KBM-7 (cell line): ENCODE measurements at places on chromosomes 3 and 15.

GRCh38 chr3:46668116-46668515 lies 25.4 kb downstream of the ALS2CL start:
- no peak for DNase-seq

GRCh38 chr15:82543160-82543559 lies 2.9 kb upstream of the RPS17 start:
- DNase-seq = peak; percentile 62

- no peak for DNase-seq
These were observed 105.6 kb upstream of the MELTF start for GRCh38 chr3:197135212-197135611.

DNA sequence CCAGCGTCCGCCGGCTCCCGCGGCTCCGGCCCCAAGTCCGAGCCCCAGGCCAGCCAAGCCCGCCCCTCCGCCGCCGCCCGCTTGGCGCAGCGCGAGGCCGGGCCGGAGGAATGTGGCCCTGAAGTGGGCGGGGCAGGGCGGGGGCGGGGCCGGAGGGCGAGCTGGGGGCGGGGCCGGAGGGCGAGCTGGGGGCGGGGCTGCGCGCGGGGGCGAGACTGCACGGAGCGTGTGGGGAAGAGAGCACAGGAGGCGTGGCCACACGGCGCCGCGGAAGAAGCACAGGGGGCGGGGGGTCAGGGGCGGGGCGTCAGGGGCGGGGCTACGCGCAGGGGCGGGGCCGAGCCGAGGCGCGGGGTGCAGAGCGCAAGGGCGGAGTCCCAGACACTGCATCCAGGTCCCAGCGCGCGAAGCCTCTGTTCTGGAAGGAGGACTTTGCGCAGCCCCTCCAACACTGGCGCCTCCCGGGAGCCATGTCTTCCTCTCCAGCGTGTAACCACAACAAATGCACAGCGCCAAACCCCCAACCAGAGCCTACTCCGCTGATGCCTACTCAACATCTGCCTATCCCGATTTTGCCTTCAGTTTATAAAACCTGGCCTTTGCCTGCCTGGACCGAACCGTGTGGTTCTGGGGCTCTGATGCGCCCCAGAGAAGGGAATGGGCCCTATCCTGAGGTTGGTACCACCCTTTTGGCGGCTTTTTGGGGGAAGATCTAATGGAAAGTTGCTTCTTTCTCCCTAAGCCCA lies 105.5 kb downstream of the IQSEC1 start:
- DNase-seq = peak; percentile 60

- no peak for DNase-seq
These were observed 36.7 kb upstream of the ZBTB38 start for GRCh38 chr3:141331377-141332318.

- no peak for DNase-seq
These were observed 1.1 kb upstream of the ALCAM start for GRCh38 chr3:105365391-105366325.

GRCh38 chr3:71763426-71763825 lies 9.8 kb downstream of the GPR27 start:
- DNase-seq = no peak
